CD4-positive, alpha-beta T cell treated with Interleukin-17A for 1 hour (primary cell): ENCODE measurements at places on chromosomes 11 and 22.

DNA sequence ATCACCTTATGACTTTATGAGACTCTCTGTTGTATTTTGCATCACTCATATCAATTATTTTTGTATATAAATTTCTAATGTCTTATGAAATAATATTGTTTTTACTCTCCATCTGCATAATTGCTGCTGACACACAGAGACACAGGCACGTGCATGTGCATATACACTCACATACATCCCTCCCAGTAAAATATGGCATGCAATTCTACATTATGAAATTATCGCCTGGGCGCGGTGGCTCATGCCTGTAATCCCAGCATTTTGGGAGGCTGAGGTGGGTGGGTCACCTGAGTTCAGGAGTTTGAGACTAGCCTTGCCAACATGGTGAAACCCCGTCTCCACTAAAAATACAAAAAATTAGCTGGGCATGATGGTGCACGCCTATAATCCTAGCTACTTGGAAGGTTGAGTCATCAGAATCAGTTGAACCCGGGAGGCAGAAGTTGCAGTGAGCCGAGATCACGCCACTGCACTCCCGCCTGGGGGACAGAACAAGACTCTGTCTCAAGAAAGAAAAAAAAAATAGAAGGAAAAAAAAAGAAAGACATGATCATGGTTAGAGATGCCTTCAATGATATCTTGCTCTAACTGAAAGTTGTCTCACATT is 96.7 kb upstream of the LUZP2 start:
- DNase-seq = no peak

GRCh38 chr22:45703758-45704157 is 32.1 kb downstream of the ATXN10 start:
- no peak for DNase-seq

DNA sequence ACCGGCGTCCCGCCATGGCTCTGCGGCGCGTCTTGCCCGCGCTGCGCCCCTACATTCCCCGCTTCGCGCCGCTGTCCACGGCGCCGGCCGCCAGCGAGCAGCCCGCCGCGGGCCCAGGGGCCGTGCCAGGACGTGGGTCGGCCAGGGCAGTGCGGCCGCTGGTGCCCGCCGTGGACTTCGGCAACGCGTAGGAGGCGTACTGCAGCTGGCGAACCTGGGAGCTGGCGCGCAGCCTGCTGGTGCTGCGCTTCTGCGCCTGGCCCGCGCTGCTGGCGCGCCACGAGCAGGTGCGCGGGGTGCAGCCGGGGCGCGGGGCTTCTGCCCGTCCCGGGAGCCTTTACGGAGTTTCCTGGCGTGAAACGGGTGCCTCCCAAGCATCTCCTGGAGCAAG is 20.1 kb downstream of the DGCR6L start:
- no peak for DNase-seq

GRCh38 chr11:48062649-48063048 is 82.3 kb downstream of the PTPRJ start:
- no peak for DNase-seq
